ENCODE measurements at places on chromosomes 3 and 15. TPM values are rescaled to one million over a fixed set of nuclear protein-coding genes. Genes with fewer than 3 reads are reported as not detected.

DNA sequence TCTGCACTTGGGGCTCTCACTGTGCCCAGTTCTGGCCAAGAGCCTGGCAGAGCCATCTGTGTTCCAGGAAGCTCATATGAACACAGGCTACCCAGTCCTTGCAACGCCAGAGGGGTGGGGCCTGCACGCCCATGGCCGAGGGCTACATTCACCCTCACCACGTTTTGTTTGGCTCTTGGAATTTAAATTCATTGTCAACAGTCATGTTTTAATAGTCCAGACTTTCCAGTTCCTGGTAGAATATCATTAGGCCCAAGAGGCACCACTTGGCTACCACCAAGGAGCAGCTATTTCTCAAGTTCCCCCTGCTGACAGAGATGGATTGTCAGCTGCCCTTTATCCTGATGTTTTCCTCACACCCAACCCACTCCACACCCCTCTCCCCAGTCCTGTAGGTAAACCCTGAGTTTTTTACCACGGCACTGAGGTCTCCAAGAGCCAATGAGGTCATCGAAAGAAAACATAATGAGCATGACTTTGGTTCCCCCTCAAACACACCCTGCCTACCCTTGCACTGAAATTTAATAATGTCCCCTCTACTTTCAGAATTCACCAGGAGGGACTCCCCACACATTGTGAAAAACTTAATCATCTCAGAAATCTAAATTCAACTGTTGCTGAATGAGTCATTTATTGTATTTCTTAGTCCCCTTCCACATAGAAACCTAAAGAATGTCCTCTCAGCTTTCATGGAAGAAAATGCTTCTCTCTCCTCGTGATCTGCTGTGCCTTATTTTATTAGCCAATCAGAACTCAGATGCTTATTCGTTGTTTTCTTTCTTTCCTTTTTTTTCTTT, 125.1 kb downstream of the SHQ1 start:
- no peak for ATAC-seq

DNA sequence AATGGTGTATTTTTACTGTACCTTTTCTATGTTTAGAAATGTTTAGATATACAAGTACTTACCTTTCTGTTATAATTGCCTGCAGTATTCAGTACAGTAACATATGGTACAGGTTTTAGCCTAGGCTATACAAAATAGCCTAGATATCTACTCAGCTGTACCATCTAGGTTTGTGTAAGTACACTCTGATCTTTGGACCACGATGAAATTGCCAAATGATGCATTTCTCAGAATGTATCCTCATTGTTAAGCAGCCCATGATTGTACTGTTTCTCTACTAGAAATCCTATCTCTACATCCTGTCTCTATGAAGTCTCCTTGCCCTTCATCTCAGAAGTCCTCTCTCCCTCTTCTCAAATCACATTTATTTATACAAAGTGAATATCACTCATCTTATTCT, 32.8 kb upstream of the ZCWPW2 start:
- no peak for ATAC-seq

- no peak for ATAC-seq
These were observed 64.0 kb downstream of the DPH6 start for GRCh38 chr15:35481992-35482391.

GRCh38 chr3:16520241-16520969, 6.9 kb upstream of the RFTN1 start:
- ATAC-seq = no peak

DNA sequence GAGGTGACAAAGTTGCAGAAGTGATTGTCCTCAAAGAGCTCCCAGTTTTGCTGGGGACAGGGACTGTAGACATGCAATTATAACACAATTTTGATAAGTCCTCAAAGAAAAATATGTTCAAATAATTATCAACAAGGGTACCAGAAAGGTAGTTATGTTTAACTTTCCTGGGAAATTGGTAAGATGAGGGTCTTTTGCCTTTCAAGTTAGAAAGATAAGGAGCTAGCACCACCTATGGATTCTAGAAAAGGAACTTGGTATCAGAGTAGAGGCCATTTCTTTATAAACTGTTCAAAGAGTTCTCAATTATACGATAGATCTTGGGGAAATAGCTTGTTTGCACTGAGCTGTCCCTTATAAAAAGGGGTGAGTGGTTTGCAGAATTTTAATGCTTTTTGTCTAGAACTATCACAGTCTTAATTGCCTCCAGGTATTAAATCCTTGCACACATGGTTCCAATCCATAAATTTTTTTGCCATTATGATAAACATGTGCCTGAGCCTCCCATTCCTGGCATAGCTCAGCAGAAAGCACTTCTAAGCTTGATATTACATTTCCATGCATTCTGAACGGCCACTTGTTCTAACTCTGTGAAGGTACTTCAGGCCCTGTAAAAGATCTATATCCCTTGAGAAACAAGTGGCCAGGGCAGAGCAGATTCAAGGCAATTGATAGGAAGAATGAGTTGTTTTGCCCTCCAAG, 247.5 kb upstream of the LRIG1 start:
- no peak for ATAC-seq

DNA sequence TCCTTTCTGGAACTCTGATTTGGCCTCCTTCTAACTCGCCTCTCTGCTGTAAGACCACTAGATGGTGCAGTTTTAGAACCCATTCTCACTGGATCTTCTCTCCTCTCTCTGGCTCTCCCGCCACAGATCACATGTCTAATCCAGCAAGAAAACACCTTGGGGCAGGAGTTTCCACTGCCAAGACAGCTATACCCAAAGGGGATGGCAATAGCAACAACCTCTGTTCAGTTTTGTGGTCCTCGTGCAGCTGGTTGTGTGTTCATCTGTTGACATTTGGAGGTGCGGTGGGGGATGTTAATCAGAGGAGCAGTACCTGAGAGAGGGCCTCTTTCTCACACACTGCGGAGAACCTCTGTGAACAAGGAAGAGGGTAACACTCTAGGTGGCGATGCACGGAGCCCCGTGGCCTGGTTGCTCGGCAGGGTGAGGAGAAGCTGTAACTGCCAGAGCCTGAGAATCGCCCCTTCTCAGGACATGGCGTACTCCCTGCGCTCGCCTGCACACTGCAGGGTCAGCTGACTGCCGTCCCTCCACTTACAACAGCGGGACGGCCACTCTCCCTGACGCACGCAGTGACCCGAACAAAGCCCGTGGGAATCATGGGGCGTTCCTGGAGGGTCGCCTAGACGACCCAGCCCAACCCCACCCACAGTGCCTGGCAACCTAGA, at the start of gene TEX55:
TSS of gene TEX55 (plus strand) at position 666 of the 668 bp plus-strand sequence. CDS start 25 bp downstream, outside the sequence.
- no peak for ATAC-seq

DNA sequence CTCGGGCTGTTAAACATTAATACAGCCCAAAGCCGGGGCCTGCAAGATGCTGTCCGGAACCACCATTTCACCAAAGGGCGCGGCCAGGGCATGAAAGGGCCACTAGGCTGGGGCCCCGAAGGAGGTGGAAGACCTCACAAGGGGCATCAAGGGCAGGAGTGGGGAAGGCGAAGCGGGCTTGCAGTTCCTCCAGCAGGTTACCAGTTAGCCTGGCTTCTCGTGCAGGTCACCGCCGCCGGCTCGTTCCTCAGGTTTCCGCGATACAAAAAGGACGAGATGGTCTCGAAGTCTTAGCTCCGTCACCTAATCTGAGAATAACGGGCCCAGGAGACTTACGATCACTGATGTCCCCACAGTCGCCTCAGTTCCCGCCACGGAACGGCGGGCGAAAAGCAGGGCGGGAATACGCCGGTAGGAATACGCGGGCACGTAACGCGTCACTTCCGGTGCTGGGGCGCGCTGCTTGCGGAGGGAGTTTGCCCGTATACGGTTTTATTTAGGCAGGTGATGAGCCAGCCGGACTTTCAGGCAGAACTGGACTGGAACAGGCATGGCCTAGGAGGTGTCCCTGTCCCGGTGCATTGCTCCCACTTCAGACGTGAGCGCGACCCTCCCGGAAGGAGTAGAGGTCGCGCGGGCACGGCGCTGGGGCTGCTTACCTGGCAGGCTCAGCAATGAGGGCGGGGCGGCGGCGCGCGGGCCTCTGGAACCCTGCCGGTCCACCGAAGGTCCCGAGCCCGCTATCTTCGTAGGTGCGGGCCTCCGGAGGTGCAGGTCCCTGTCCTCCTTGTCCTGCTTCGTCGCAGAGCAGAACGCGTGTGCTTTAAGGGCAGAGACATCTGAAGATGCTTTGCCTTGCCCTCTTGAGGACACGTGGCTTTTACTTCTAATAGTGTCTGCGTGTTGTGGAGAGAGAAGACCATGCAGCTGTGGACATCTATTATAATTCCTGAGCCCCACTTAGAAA, at the start of gene RFC4:
TSS of gene RFC4 (minus strand) at position 394 of the 967 bp plus-strand sequence. CDS start 1,769 bp downstream, outside the sequence.
- peak; percentile 95 for ATAC-seq

- no peak for ATAC-seq
These were observed 2.8 kb upstream of the DNAH1 start for GRCh38 chr3:52313188-52313773.

- ATAC-seq = no peak
These were observed 131.6 kb upstream of the RASGRP1 start for GRCh38 chr15:38696109-38696727.

- ATAC-seq = peak; percentile 52
These were observed 275.0 kb downstream of the ZBTB20 start for GRCh38 chr3:114872050-114872449.

- peak; percentile 77 for ATAC-seq
These were observed 12.9 kb downstream of the SEC11A start for GRCh38 chr15:84702961-84703482.

DNA sequence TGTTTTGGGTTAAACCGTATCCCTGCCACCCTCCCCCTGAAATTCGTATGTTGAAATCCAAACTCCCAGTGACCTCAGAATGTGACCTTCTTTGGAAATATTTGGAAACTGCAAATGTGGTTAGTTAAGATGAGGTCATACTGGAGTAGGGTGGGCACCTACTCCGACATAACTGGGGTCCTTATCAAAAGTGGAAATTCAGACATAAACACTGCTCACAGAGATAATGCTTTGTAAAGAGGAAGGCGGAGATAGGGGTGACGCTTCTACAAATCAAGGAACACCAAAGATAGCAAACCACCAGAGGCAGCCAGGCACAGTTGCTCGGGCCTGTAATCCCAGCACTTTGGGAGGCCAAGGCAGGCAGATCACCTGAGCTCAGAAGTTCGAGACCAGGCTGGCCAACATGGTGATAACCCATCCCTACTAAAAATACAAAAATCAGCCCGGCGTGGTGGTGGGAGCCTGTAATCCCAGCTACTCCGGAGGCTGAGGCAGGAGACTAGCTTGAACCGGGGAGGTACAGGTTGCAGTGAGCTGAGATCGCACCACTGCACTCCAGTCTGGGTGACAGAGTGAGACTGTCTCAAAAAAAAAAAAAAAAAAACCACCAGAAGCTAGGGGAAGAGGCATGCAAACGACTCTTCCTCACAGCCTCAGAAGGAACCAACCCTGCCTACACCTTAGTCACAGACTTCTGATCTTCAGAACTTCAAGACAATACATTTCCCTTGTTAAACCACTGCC, 51.1 kb upstream of the CHD2 start:
- ATAC-seq = no peak

DNA sequence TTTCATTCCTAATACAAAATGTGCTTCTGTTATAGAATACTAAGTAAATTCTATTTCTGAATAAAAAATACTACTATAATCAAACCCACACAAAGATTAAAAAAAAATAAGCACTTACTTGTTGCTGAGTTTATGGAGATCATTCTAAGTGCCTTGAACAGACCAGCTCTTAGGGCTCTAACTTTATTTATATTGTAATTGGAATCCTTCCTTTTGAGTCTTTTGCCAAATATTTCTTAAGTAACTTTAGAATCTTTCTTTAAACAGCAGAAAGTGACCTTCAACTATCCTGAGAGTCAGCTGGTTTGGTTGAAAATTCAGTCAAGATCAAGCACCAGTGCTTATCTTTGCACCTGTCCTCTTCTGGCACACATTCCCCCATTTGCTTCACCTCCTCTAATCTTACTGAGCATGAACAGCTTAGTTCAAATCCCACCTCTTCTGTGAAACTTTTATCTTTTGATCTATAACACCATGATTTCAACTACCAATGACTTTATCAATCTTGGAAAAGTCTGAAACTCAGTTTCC, 149.3 kb downstream of the VPS13C start:
- no peak for ATAC-seq

GRCh38 chr15:65402961-65403360, 19.8 kb downstream of the IGDCC4 start:
- ATAC-seq = no peak

DNA sequence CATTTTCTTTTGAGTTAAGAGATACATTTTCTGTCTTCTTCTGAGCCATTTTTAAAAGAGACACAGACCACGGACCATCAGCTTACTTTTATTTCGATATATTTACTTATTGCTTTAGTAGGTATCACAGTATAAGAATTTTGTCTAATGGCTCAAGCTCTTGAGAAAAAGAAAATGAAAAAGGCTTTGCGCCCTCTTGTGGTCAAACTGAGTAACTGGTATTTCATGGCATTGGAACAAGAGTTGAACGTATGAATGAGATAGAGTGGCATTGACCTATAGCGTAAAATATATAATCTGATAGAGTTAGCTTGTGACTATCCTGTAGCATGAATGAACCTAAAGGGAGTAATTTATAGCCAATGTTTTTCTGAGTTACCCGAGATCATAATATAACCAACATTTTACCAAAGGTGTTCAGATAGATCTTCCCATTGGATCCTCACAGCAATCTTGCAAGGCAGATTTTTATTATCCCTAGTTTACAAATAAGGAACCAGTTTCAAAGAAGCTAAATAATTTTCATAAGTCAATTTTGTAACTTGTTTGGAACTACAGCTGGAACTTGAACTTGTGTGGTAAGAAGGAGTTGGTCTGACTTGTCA, 154.6 kb downstream of the POLR2M start:
- no peak for ATAC-seq

GRCh38 chr15:60804986-60805949, 326.3 kb upstream of the ICE2 start:
- peak; percentile 80 for ATAC-seq

GRCh38 chr3:56612146-56612545, 55.2 kb downstream of the CCDC66 start:
- ATAC-seq = no peak

GRCh38 chr3:14507305-14507741, 32.8 kb downstream of the GRIP2 start:
- ATAC-seq = no peak

The CAV3 gene
- total RNA-seq = not detected

The SLC15A2 gene
- 0.94 TPM for total RNA-seq

The GLDN gene
- 3.9 TPM for total RNA-seq

The POPDC2 gene
- 83.8 TPM for total RNA-seq

The RARB gene
- 30.0 TPM for total RNA-seq

The FSIP1 gene
- 0.94 TPM for total RNA-seq

The SLC51A gene
- total RNA-seq = not detected
